EH (cell line): ENCODE measurements at places on chromosomes 4 and X.

- DNase-seq = no peak
These were observed 223.7 kb downstream of the FGF13 start for GRCh38 chrX:138487866-138488265.

- no peak for DNase-seq
These were observed 60.9 kb downstream of the HTT start for GRCh38 chr4:3135155-3136011.

DNA sequence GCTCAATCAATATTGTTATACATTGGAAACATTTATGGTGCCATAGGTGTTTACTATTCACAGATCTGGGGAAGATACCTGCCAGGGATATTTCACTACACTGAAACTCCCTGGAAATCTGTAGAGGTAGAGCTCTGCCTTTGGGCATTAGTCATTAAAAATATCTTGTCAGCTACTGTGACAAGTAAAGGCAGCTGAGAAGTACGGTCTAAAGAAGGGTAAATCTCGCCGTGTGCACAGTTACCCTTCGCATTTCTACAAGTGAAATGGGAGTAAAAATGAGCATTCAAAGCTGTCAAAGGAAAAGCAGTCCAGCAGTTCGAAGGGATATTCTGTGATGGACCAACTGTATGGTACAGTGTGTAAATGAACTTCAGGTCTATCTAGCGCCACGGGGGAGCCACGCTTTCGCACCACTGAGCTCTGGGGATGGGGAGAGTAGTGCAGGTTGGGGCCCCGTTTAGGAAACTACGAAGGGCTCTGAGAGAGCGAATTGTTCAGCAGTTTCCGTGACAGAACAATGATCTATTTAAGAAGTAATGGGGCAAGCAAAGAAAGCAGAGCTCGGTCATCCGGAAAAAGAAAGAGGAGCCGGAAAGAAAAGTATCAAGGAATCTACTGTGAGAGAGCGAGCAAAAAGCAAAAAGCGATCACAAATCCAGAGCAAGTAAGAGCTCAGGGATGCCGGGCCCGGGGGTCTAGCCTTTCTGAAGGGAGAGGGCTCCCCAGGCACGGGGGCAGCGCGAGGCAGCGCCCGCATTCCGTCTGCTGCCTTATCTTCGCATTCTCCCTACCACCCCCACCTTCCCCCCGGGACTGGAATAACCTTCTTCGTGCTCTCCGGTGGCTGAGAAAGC lies 646 bp downstream of the TIGD4 start:
- DNase-seq = peak; percentile 23

GRCh38 chrX:124764354-124764753 lies 418.0 kb downstream of the SH2D1A start:
- no peak for DNase-seq

DNA sequence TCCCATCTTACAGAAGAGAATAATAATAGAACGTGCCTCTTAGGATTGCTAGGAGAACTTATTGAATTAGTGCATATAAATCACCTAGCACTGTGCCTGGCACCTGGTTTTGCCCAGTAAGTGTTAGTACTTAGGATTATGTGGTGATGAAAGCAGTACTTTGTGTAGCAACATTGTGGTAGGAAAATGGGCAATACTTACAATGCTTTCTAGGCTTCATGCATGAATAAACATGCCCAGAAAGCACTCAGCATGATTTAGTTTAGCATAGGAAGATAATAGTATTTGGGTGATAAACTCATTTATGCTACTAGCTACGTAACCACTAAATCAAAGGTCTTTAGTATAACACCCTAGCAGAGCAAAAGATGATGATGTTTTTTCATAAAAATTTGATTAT lies 105.6 kb downstream of the NEUROG2 start:
- DNase-seq = no peak

DNA sequence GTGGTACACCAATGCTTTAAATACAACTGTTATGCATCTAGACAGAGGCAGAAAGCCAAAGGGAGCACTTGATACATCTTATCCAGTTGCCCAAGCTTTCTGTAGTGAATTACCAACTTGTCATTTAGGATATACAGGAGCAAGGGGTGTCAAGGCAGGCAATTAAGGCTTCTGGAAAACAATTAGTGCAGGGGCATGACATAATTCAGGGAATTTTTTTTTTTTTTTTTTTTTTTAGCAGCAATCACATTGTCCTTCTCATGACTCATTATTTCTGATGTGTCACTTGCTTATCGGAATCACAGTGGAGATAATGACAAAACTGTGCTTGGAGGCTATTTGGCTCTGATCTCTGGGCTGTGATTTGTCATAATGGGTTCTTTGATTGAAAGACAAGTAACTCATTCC lies 259.5 kb downstream of the ARHGAP24 start:
- DNase-seq = peak; percentile 50

GRCh38 chrX:446245-446644 lies 59.5 kb upstream of the PPP2R3B start:
- no peak for DNase-seq

GRCh38 chrX:118225711-118226428 lies 109.3 kb upstream of the KLHL13 start:
- DNase-seq = no peak

GRCh38 chr4:154010371-154010770 lies 221.5 kb upstream of the SFRP2 start:
- DNase-seq = peak; percentile 74

DNA sequence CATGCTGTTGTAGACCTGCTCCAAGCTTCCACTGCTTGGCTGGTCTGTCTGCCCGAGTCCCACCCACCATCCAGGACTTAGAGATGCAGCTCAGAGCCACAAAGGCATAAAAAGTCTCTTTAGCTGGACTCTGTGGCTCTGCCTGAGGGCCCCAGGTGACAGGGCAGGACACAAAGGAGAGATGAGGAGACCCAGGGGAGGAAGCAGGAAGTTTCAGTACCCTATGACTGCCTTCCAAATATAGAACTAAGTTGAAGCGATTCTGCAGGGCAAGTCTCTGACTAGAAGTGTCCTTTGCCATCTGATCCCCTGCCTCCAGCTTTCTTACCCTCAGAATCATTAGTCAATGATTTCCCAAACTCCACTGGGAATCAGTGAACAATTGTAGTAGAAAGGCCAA lies 11.2 kb upstream of the CXCR3 start:
- no peak for DNase-seq

- DNase-seq = no peak
These were observed 31.5 kb upstream of the KLHL2 start for GRCh38 chr4:165175879-165176278.

- peak; percentile 99 for DNase-seq
These were observed 87.0 kb downstream of the RNF150 start for GRCh38 chr4:141046255-141046654.

- no peak for DNase-seq
These were observed 670.5 kb downstream of the GABRG1 start for GRCh38 chr4:45453258-45453853.

GRCh38 chr4:16233569-16234177 lies 7.4 kb upstream of the TAPT1 start:
- no peak for DNase-seq

DNA sequence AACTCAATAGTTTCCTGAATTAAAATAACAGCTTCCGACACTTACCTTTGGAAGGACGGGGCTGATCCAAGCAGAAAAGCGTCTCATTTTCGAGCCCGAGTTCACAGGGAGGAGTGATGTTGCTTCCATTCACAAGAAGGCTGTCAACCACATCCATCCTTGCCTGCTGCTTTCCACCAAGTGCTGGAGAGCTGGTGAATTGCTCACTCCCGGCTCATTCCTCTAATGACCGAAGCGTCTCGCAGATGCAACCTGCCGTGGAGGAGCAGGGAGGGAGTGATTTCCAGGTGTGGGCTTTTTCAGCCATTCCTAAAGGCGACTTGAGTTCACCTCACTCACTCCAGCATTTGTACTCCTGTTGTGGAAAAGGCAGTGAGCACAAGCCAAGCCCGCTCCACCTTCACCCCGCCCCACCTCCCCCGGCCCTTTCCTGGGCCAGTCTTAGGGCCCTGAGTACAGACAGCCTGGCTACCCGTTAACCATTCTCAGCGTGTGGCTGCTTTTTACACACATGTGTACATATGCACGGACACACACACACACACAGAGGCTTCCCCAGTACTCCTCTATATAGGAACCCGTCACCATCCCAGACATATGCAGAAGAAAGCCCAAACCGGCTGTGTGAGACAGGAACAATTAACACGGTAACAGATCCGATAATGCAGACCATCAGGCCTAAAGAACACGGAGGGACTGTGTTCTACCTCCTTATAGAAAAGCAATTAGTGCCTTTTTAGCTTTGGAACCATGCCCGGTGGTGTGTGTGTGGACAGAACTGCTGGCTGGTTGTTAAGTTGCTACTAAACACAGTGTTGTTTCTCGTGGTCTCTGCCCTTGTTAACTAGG lies at the start of gene CCKAR:
TSS of gene CCKAR (minus strand) at position 374 of the 849 bp plus-strand sequence. CDS start at position 157, 217 bp downstream.
- peak; percentile 21 for DNase-seq

DNA sequence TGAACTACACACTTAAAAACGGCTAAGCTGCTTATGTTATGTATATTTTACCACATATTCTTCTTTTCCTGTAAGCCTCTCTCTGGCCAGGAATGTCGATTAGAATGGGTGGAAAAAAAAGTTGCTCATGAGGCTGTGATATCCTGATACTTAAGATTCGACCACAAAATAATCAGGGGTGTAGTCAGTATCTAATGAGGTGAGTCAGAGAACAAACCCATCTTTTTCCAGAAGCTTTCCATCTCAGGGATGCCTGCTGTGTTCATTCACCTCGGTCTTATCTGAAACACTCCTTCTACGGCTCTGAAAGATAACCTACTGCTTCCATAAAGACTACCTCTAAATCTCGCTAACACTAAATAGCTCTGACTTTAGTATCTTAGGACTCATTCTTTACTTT lies 142.7 kb upstream of the MAP3K15 start:
- peak; percentile 58 for DNase-seq

DNA sequence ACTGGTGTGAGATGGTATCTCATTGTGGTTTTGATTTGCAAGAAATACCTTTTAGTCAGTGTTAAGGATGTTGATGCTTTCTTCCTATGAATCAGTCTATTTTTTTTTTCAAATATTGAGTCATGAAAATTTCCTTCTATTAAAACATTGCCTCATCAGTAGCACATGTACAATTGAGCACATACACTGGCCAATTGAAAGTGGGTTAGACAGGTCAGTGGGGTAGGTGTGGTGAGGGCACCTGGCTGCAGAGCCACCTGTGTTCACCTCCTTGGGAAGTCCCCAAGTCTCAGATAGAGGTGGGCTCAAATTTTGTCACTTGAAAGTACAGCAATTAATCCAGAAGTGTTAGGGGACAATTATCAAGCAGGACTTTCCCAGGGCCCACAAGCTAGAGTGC lies 243.7 kb downstream of the SPRY1 start:
- peak; percentile 62 for DNase-seq

DNA sequence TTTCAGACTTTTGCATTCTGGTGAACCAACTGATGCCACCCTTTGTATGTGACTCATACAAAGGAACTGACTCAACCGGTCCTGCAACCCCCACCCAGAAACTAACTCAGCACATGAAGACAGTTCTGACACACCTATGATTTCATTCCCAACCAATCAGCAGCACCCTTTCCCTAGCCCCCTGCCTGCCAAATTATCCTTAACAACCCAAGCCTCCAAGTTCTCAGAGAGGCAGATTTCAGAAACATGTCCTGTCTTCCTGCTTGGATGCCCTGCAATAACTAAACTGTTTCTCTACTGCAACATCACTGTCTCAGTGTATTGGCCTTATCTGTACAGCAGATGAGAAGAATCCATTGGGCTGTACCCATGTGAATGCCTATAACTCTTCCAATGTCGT lies 284.7 kb downstream of the CAMK2D start:
- peak; percentile 35 for DNase-seq

- no peak for DNase-seq
These were observed 211.8 kb downstream of the DTHD1 start for GRCh38 chr4:36493251-36493650.
